ENCODE measurements at places on chromosomes 5 and 9. TPM values are rescaled to one million over a fixed set of nuclear protein-coding genes. Genes with fewer than 3 reads are reported as not detected.

The ENTPD2 gene
- not detected for total RNA-seq

The GPR150 gene
- total RNA-seq, result 0.05 TPM

The AK8 gene
- total RNA-seq, result 0.09 TPM

The ADRB2 gene
- 11.7 TPM for total RNA-seq

DNA sequence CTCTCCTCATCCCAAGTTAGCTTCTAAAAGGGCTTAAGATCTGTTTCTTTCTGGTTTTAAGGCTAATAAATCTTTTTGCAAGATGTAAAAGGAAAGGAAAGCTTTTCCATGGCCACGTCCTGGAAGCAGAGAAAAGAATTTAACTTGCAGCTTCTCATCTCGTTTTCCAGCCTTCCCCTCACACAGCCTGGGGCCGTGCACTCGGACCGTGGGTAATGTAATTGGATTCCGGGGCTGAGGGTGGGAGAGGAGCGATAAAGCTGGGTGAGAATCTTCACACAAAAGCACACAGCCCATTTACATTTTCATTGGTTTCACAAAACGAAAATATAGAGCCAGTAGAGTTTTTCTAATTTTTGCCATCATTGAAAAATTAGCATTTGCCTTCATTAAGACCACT lies 91.2 kb downstream of the IRX2 start:
- no peak for DNase-seq

DNA sequence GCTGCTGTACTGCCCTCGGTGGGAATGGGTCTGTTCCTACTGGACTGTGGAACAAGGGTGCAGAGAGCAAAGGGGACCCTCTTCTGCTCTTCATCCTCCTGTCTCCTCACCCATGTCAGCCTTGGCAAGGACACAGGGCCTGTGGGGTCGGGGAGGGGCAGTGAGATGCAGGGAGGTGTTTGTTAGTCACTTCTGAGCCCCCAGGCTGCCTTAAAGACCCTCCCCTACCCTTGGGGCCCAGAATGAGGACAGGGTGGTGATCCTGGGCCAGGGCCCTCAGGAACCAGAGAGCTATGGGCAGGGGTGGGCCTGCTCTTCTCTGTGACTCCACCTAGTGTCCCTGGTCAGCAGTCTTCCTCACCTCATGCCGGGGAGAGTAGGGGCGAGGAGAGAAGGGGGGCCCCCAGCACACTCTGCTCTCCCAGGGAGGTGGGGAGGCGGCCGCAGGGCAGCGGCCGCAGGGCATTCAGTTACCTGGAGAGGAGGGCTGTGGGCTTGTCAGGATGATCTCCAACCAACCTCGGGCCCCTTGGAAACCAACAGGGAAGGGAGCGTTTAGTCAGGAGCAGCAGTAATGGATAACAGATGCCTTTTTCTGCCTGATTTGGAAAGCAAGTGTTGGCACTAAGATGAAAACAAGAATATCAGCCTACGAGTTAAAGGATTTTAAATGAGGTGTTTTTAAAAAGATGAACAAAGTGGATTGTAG lies 62.0 kb upstream of the GARNL3 start:
- DNase-seq, result no peak

- no peak for DNase-seq
Observed at GRCh38 chr5:95956021-95956899, 5.4 kb downstream of the ELL2 start.

- DNase-seq, result no peak
Observed at GRCh38 chr5:16780325-16780724, 155.8 kb downstream of the MYO10 start.

GRCh38 chr5:146109379-146109778 lies 4.0 kb upstream of the PLAC8L1 start:
- DNase-seq, result no peak

DNA sequence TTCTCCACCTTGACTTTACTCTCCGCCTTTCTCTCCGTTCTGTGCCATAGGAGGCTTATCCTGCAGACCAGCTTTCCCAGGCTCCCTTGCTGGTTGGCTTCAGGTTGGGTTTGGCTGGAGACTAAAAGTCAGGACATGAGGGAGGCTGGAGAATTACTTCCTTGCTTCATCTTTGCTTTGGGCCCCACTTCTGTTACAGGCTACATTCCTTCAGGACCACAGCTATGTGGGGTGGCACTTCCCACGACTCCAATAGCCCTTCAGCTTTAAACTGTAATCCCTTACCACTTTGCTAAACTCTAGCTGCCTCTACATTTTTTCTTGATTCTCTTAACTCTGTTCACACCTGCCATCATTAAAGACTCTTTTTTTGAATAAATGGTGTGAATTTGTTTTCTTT lies 186.7 kb upstream of the NR4A3 start:
- no peak for DNase-seq

- peak; percentile 82 for DNase-seq
Observed at GRCh38 chr5:39714036-39714698, 289.4 kb upstream of the DAB2 start.

- DNase-seq, result no peak
Observed at GRCh38 chr9:26502311-26502710, 390.3 kb downstream of the CAAP1 start.

DNA sequence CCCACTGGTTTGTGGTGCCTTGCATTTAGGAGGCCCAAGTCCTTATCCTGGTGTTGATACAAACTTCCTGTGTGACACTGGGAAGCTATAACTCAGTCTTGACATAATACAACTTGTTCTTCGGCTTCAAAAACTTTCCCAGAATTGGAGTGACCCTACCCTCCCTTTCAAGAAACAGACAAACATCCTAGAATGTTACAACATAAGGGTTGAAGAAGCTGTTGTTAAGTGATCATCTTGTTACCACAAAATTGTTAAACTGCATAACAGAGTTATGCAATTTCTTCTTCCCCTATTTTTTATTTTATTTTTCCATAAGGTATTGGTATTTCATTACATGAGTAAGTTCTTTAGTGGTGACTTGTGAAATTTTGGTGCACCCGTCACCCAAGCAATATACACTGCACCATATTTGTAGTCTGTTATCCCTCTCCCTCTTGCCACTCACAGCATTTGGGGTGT lies 21.3 kb downstream of the TLR4 start:
- DNase-seq, result no peak

DNA sequence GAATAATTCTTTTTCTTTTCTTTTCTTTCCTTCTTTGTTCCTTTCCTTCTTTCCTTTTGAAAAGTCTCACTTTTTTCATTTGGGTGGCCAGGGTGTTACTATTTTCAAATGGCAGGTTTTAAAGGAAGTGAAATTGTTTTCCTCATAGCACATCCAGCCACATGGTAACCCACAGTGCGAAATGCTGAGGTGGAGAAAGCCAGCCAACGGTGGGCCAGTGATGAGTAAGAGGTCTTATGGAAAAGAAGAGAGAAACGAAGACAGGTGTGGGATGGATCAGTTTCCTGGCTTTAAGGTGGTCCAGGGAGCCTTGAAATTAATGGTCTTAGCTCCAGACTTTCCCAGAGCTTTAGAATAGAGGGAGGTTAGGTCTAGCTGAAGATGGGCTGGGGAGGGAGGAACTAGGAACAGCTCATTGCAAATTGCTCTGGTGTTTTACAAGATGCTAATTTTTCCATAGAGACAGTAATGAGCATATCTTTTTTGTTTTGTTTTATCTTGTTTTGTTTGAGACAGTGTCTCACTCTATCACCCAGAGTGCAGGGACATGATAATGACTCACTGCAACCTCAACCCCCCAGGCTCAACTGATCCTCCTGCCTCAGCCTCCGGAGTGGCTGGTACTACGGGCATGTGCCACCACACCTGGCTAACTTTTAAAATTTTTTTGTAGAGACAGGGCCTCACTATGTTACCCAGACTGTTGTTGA lies 17.8 kb downstream of the ITK start:
- DNase-seq, result no peak

DNA sequence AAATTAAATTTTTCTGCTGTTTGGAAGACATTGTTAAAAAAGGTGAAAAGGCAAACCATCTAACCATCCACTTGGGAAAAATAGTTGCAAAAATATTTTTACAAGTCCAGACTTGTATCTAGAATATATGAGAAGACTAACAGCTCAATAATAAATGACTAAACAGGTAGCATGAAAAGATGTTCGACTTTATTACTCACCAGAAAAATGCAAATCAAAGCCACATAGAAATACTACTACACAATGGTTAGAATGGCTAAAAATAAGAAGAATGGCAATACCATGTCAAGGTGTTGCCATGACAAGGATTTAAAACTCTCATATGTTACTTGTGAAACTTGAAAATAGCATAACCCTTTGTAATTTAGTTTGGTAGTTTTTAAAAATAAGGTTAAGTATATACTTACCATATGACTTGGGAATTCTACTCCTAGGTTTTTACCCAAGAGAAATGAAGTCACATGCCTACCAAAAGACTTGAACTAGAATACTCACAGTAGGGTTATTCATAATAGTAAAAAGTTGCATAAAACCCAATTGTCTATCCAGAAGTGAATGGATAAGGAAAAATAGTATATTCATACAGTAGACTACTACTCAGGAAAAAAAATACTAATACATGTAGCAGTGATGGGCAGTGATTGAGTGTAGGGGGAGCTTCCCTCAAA lies 93.8 kb downstream of the VPS13A start:
- DNase-seq, result no peak

All from dermis blood vessel endothelial cell (primary cell).